Calu3 (cell line): ENCODE measurements at places on chromosomes 11 and 22. TPM values are rescaled to one million over a fixed set of nuclear protein-coding genes. Genes with fewer than 3 reads are reported as not detected.

GRCh38 chr11:31417357-31417756 is 47.7 kb downstream of the DNAJC24 start:
- H3K4me3 ChIP-seq, result no peak overlapping the region
- no peak for DNase-seq
- no peaks in the 10 kb centered on the region for H3K4me1 ChIP-seq
- H3K27me3 ChIP-seq, result no peaks in the 10 kb centered on the region
- no peaks in the 10 kb centered on the region for H3K36me3 ChIP-seq

- H3K4me3 ChIP-seq, result no peak overlapping the region
- H3K27ac ChIP-seq, result no peak overlapping the region
- H3K36me3 ChIP-seq, result peaks cover 5% of the 10 kb centered on the region
- H3K27me3 ChIP-seq, result peaks cover 56% of the 10 kb centered on the region
- H3K4me1 ChIP-seq, result no peaks in the 10 kb centered on the region
Measured at GRCh38 chr11:134040386-134041302, 28.2 kb upstream of the JAM3 start.

GRCh38 chr11:33828604-33829429 is 54.5 kb upstream of the FBXO3 start:
- H3K4me3 ChIP-seq, result peak overlapping the region; percentile 68
- no peaks in the 10 kb centered on the region for H3K36me3 ChIP-seq
- DNase-seq, result peak; percentile 12
- H3K4me1 ChIP-seq, result peaks cover 9% of the 10 kb centered on the region

DNA sequence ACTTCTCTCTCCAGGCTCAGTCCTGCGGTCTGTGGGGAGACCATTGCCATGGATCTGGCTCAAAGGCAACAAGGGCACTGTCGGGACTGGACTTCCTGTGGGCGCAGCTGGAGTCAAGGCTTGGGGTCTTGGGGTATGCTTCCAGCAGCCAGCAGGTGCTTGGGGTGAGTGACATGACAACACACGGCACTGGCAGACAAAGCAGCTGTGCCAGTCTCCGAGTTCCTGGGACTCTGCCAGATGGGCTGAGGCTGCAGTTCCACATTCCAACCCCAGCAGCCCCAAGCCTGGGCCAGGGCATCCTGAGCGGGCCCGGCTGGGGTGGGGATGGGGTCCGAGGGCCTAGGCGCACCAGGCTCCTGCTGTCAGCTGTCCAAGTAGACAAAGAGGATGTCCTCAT is 12.3 kb downstream of the GUCD1 start:
- H3K4me1 ChIP-seq, result peaks cover 10% of the 10 kb centered on the region
- no peak for DNase-seq
- H3K27me3 ChIP-seq, result no peaks in the 10 kb centered on the region
- H3K4me3 ChIP-seq, result no peak overlapping the region
- H3K27ac ChIP-seq, result no peak overlapping the region

DNA sequence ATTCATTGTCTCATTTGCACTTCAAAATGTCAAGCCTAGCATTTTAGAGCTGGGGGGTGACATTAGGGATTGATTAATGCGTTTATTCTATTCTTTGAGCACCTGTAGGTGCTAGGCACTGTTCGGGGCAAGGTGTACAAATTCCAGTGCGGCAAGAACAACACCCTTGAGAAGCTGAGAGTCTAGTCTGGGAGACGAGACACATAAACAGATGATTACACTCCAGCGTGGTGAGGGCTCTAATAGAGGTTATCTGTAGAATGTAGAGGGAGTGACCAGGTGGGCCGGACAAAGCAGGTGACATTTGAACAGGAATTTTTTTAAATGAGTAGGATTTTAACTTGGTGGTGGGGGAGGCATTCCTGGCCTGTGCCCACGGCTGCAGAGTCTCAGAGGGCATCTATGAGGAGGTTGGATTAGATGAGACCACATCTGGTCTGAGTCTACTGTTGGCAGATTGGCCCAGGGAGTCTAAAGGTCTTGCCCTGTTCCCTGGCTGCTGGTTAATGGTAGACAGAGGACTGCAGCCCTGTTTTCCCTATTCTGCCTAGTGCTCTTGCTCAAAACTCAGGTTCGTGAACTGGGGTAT is 970 bp downstream of the CAT start:
- no peak for DNase-seq
- no peaks in the 10 kb centered on the region for H3K27me3 ChIP-seq
- peaks cover 16% of the 10 kb centered on the region for H3K36me3 ChIP-seq
- peaks cover 17% of the 10 kb centered on the region for H3K4me1 ChIP-seq
- peak overlapping the region; percentile 98 for H3K4me3 ChIP-seq
- peak overlapping the region; percentile 96 for H3K27ac ChIP-seq

OR4A16 gene
- not detected in 2 replicates for total RNA-seq

- H3K4me1 ChIP-seq, result peaks cover 24% of the 10 kb centered on the region
- H3K27me3 ChIP-seq, result no peaks in the 10 kb centered on the region
- peaks cover 45% of the 10 kb centered on the region for H3K36me3 ChIP-seq
- peak within 1 kb of the TSS; percentile 100 for H3K27ac ChIP-seq
- H3K4me3 ChIP-seq, result peak within 1 kb of the TSS; percentile 78
Measured at GRCh38 chr11:66347425-66348276, at the start of gene B4GAT1. B4GAT1 (minus strand) TSS chr11:66347629; CDS start chr11:66347545, 84 bp downstream.

- DNase-seq, result peak; percentile 72
- H3K4me3 ChIP-seq, result no peak overlapping the region
- no peak overlapping the region for H3K27ac ChIP-seq
- H3K27me3 ChIP-seq, result peaks cover 77% of the 10 kb centered on the region
- no peaks in the 10 kb centered on the region for H3K36me3 ChIP-seq
Measured at GRCh38 chr22:22666307-22667091, 22.1 kb downstream of the GGTLC2 start.

NCF4 gene
- total RNA-seq, result 0.54 TPM in 1 of 2 replicates, not detected in the other

DNA sequence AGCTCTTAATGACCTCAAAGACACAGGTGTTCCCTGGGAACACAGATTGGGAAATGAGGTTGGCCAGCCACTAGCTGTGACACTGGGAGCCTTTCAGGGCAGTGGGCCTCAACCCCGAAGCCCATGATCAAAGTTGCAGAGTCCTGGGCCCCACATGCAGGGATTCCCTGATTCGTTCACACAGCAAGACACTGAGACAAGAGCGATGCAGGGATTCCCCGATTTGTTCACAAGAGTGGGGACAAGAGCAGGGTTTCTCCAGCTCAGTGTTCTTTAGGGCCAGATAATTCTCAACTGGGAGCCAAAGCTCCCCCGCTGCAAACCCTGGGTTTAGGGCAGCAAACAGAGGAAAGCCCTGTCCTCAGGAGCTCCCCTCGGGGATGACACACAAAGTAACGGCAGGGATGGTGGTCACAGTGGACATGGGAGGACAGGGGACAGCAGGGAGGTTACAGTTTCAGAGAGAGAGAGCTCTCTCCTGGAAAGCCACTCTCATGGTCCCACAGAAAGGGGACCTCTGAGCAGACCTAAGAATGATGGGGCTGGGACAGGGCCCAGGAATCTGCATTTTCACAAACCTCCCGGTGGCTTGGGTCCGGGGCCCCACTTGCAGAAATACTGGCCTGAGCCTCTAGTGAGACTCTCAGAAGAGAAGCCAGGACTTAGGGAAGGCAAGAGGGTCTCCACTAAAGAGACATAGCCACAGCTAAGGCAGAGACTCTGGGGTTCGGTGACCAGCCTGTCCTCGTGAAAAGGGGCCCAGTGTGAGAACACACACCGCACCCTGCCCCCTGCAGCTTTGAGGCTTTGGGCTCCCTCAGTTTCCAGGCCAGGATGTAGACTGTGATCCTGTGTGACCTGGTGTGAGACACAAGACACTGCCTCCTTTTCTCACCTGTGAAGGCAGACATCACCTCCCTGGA is 7.4 kb upstream of the GNAZ start:
- H3K36me3 ChIP-seq, result no peaks in the 10 kb centered on the region
- no peak overlapping the region for H3K27ac ChIP-seq
- H3K4me3 ChIP-seq, result no peak overlapping the region
- no peaks in the 10 kb centered on the region for H3K4me1 ChIP-seq

AIFM3 gene
- 3.1 and 4.2 TPM in 2 replicates for total RNA-seq

- H3K4me1 ChIP-seq, result no peaks in the 10 kb centered on the region
- H3K4me3 ChIP-seq, result no peak overlapping the region
- no peaks in the 10 kb centered on the region for H3K27me3 ChIP-seq
- peaks cover 38% of the 10 kb centered on the region for H3K36me3 ChIP-seq
- no peak overlapping the region for H3K27ac ChIP-seq
Measured at GRCh38 chr22:40332319-40332781, 13.9 kb upstream of the ADSL start.

P2RY2 gene
- total RNA-seq, result 1.6 and 2.3 TPM in 2 replicates

DNA sequence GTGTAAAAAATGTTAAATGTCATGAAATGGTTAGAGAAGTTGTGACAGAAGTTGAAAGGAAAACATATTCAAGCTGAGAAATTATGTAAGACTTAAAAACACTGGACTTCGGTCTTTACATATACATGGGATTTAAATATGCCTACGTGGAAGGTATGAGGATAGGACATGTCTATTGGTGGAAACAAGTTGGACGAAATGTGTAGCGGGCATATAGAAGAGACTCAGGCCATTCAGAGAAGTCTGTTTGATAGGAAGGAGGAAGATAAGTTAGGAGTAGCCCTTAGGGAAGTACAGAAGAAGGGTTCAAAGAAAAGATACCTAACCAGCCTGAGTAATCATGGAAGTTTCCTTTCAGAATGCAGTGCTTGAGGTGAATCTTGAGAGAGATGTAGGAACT is 14.7 kb downstream of the CADM1 start:
- no peak overlapping the region for H3K27ac ChIP-seq
- no peak for DNase-seq
- H3K36me3 ChIP-seq, result no peaks in the 10 kb centered on the region
- no peak overlapping the region for H3K4me3 ChIP-seq
- no peaks in the 10 kb centered on the region for H3K27me3 ChIP-seq
- H3K4me1 ChIP-seq, result no peaks in the 10 kb centered on the region

GRCh38 chr11:90113541-90113940 is 20.9 kb upstream of the NAALAD2 start:
- no peaks in the 10 kb centered on the region for H3K36me3 ChIP-seq
- H3K27ac ChIP-seq, result no peak overlapping the region
- no peak for DNase-seq
- H3K27me3 ChIP-seq, result no peaks in the 10 kb centered on the region

DNA sequence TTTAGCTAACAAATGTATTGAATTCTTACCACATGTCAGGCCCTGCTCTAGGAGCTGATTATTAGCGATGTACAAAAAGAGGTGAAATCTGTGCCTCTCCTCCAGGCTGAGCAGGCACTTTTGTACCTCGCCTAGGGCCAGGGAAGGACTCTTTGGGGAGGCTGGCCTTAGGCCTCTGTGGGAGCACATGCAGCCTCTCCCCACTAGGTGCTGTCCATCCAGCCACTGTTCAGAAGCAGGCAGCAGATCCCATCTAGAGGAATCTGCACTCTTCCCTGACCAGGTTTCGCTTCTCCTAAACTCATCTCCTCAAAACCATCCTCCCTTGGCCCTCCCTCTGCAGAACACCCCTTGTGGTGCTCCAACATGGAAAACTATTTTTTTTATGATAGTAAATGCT is 51.9 kb upstream of the WT1 start:
- H3K4me3 ChIP-seq, result no peak overlapping the region
- H3K27me3 ChIP-seq, result peaks cover 27% of the 10 kb centered on the region
- H3K36me3 ChIP-seq, result no peaks in the 10 kb centered on the region

DNA sequence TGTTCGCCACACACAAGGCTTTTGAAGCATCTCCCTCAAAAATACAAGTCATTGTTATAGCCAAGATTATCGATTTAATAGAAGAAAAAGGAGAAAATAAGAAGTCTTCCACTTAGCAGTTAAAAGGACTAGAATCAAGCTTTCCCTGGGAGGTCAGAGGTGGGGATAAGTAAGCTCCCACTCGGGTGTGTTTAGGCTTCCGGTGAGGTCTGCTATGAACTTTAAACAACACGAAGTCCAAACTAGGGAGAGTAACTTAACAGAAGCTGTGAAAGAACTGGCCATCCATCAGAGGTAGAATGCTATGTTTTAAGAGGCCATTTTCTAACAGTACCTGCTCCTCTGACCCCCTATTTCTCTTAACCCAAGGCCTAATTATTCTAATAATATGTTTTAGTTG is 91.4 kb upstream of the APOA1 start:
- H3K27me3 ChIP-seq, result no peaks in the 10 kb centered on the region
- H3K4me3 ChIP-seq, result no peak overlapping the region
- no peak overlapping the region for H3K27ac ChIP-seq
- H3K36me3 ChIP-seq, result peaks cover 5% of the 10 kb centered on the region
- no peak for DNase-seq

FOLR3 gene
- not detected in 2 replicates for total RNA-seq

BLID gene
- total RNA-seq, result not detected in 2 replicates
